Hematopoietic multipotent progenitor cell treated with erythropoietin and hydrocortisone succinate and interleukin-3 and kit ligand, for 17 days (in vitro differentiated cells): ENCODE measurements at places on chromosomes 3 and 15.

DNA sequence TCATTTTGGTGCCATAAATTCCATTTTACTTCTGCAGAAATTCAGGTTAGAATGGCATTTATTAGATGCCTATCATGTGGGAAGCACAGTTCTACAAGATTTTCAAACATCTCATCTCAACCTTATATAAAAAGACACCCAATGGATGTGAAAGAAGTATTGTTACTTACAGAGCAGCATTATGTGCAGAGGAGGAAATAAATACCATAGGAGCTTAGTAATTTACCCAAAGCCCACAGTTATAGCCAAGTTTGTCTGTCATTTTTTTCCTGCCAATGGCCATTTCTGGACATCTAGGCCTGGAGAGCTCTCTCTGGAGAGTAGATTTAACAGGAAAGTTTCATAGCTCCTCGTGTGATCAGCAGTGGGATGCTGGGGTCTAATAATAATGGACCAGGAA is 659.4 kb upstream of the NAALADL2 start:
- DNase-seq: no peak

GRCh38 chr3:38634111-38634510 is 15.4 kb downstream of the SCN5A start:
- no peak for DNase-seq

DNA sequence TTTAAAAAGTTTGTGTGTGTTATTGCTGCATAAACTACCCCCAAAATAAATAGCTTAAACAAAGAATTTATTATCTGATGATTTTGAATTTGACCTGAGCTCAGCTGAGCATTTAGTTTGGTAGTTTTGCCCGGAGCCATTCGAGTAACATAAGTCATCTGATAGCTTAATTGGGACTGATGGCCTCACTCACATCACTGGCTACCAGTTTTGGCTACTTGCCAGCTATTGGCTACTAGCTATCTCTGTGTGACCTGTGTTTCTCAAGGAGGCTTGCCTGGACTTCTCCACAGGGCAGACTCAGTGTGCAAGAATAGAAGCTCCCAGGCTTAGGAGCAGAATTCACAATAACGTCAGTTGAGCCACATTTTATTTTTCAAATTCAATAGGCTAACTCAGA is 9.0 kb downstream of the CNTN3 start:
- DNase-seq: no peak

DNA sequence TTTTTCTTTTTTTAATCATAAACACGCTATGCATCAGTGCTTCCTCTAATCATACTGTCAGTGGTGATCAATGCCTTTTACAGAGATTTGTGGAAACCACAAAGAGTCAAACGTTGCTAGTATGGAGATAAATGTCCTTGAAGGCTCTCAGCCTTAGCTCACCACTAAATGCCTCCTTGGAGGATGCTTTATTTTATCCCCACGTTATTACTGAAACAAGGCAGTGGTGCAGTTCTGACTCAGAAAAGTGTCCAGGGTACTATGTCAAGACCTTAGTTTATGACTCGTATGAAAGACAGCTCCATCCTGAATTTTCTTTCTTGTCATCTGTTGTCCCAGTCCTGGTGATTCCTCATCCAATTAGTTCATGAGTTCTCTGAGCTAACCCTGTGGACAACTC is 1146.7 kb downstream of the IGSF11 start:
- DNase-seq: no peak

DNA sequence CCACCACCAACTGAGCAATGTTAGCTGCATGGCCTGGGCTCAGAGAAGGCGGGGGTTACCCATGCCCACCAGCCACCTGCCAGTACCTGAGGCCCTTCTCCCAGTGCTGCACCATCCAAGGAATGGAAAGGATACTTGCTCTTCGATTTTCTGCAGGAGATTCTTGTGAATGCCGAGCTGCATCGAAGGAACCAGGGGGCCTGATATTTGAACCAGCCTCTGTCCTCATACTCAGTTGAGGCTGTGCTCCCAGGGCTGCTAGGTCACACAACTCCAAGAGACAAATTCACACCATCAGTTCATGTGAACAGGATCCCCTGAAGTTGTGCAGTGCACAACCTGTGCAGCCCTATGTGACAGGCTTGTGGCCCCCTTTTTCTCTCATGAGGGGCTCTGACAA is 18.0 kb downstream of the PLA2G4F start:
- DNase-seq: no peak

- DNase-seq: no peak
Observed at GRCh38 chr3:149820183-149820582, 7.2 kb downstream of the RNF13 start.

- no peak for DNase-seq
Observed at GRCh38 chr3:44601749-44602148, 17.0 kb downstream of the ZNF660 start.
